ENCODE measurements at places on chromosomes 3 and 15. TPM values are rescaled to one million over a fixed set of nuclear protein-coding genes. Genes with fewer than 3 reads are reported as not detected.

MKRN2 gene
- total RNA-seq, result 23.3 TPM

GXYLT2 gene
- 1.6 TPM for total RNA-seq

GOLGA8M gene
- total RNA-seq, result not detected

ABCC5 gene
- total RNA-seq, result 14.2 TPM

EIF1B gene
- 56.1 TPM for total RNA-seq

Data from A549 treated with CORT108297 at 1 μM for 4 hours (cell line).